ENCODE measurements at places on chromosomes 6 and 20.
A peak's percentile ranks its signal among the peaks of the same experiment; 100 is the strongest.

GRCh38 chr20:32441638-32442037 is 83.5 kb downstream of the ASXL1 start:
- no peak for DNase-seq

DNA sequence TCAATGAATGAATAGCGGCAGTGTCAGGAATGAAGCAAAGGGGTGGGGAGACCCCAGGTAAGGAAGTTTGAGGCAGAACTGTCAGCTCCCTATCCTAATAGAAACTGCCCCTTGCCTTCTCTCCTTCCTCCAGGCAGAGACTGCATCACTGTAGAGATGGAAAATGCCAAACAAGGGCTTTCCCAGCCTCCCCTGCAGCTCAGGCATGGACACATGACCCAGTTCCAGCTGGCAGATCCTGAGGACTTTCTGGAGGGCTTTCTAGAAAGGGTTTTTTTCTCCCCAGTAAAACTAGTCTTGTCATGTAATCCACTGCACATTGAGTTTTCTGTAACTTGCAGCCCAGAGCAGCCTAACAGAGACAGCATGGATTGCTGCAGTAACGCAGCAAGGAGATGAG is 17.9 kb upstream of the PNPLA1 start:
- no peak for DNase-seq

DNA sequence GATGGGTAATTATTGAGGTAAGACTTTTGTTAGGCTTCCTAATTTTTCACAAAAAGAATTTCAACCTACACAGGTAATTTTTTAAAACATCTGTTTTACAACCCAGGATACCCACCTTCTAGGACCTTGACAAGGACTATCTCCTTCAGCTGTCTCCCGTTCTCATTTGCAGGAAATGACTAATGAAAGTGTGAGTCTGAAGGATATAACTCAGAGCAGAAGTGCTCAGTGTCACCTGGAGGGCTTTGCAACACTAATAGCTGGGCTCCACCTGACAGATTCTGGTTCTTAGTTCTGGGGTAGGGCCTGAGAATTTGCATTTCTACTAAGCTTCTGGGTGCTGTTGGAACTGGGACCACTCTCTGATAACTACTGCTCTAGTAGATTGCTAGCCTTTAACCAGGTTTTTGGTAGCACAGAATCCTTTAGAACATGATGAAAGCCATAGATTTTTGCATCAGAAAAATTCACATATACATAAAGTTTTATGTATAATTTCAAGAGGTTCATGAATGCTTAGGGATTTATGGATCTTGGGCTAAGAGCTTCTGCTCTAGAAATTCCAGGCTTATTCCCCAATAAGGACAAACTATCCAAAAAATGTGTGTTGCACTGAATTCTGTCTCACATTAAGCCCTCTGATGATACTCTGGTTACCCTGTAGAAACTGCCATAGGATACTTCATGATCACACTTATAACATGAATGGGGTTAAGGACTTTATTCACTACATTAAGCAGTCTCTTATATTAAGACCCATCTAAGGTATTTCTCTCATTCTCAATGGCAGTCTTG is 30.3 kb downstream of the AK9 start:
- peak; percentile 2 for DNase-seq

GRCh38 chr6:8536122-8536521 is 100.8 kb upstream of the SLC35B3 start:
- no peak for DNase-seq

DNA sequence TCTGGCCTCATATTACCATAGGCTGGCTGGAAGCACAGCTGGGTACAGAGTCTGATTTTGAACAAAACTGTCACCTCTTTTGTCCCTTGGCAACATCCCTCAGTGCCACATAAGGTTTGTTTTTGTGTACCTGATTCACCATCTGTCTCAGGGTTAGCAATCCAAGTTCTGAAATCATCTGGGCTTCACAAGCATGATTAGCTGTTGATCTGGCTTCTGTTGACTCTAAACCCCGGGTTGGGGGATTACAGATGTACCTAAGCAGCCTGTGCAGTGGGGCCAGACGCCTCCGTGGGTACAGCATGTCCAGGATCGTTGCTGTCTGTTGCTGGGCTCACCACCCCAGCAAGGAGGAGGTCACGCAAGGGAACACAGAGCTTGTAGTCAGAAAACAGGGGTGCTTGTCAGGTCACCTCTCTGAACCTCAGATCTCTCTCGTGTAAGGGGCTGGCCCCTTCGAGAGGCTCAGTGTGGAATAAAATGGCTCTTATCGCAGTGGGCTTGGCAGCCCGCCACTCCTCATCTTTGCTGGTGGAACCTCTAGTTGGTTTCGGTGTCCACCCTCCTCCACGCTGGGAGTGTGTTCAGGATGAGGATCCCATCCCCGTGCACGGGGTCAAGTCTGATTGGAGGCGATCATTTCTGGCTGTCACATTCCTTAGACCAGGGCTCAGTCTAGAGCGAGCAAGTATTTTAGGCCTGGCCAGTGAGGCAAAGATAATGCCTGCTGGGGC is 39.2 kb upstream of the ZNF831 start:
- DNase-seq = no peak

GRCh38 chr6:159360306-159360705 is 191.1 kb downstream of the FNDC1 start:
- no peak for DNase-seq

GRCh38 chr6:167111597-167111996 is 11.3 kb upstream of the CCR6 start:
- DNase-seq = no peak

DNA sequence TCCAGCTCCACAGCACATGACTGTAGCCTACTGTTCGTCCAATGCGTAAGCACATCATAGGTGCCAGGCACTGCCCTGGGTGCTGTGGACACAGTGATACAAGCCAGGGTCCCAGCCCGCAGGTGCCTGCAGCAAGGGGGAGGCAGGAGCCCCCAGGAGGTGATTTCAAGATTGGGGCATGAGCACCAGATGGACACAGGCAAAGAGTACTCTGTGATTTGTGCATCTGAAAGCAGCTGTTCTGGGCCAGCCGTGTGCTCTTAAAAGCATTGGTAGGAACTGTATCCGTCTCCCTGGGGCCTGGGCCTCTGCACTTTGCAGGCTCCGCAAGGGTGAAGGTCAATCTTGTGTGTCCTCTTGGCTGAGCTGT is 149.8 kb downstream of the SYCP2 start:
- DNase-seq = no peak

DNA sequence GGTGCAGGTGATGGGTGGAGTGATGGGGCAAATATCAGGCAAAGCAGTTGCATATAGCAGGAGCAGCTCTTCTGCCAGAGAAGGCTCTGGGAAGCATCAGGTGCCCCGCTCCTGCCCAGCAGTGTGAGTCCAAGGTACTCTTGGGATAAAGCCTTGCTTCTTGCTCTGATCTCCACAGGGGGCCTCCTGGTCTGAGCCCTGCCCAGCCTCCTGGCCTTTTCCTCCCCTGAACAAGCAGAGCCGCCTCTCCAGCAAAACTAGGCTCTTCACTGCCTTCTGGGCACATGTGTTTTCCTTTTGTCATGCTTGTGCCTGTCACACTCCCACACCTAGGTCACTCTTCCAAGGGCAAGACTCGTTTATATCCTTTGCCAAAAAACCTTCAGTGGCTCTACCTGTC is 34.3 kb downstream of the SIRPA start:
- DNase-seq = no peak

GRCh38 chr6:37608587-37608986 is 89.1 kb downstream of the MDGA1 start:
- DNase-seq = no peak

DNA sequence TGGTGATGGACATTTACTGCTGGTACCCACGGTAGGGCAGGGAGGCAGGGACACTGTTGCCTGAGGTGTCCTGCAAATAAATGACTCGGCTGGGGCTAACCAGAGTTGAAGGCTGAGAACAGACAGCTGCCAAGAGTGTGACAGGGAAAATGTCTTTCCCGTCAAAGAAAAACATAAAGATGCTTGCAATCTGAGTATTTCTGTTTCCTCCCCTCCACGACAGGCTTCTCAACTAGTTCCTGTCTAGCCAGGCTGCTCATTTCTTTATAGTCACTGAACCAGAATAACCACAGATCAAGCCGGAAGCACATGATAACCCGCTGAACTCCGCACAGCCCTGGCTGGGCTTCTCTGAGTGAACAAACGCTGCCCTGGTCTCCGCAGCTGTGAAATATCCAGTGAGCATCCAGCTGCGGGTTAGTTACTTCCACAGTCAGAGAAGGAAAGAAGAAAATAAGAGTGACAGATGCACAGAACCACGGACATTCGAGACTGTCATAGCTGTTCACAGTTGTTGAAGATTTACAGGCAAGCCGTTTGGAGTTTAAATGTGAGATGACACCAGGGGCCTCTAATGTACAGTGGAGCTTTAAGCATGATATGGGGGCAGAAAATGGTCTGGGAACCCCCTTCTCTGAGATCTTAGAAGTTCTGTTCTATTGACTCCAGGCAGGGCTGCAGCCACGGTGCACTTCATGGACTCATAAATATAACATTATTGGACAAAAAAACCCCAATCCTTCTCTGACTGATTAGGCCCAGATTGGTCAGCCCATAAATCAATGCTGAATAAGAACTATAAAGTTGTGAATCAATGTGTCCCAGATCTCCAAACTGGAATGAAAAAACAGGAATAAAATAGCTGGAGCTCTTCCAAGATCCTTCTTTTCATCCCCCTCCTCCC is 299.9 kb upstream of the SUPT3H start:
- DNase-seq = peak; percentile 56

DNA sequence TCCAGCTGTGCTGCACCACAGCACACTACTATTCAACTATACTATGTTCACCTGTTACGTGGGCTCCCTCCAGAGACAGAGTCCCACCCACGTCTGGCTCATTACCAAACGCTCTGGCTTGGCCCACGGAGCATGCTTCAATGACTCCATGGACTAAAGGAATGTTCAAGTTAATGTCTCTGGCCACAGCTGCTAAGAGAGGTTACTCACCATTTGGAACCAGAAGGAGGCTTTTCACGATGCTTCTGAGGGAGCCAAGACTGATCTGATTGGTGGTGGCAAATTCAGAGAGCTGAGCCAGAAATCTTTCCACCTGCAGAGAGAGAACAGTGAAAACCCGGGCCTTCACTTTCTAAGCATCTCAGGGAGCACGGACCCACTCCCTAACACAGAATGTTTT is 15.6 kb downstream of the COMMD7 start:
- DNase-seq = peak; percentile 90

- DNase-seq = no peak
These were observed 60.6 kb downstream of the SSR1 start for GRCh38 chr6:7252390-7252789.

DNA sequence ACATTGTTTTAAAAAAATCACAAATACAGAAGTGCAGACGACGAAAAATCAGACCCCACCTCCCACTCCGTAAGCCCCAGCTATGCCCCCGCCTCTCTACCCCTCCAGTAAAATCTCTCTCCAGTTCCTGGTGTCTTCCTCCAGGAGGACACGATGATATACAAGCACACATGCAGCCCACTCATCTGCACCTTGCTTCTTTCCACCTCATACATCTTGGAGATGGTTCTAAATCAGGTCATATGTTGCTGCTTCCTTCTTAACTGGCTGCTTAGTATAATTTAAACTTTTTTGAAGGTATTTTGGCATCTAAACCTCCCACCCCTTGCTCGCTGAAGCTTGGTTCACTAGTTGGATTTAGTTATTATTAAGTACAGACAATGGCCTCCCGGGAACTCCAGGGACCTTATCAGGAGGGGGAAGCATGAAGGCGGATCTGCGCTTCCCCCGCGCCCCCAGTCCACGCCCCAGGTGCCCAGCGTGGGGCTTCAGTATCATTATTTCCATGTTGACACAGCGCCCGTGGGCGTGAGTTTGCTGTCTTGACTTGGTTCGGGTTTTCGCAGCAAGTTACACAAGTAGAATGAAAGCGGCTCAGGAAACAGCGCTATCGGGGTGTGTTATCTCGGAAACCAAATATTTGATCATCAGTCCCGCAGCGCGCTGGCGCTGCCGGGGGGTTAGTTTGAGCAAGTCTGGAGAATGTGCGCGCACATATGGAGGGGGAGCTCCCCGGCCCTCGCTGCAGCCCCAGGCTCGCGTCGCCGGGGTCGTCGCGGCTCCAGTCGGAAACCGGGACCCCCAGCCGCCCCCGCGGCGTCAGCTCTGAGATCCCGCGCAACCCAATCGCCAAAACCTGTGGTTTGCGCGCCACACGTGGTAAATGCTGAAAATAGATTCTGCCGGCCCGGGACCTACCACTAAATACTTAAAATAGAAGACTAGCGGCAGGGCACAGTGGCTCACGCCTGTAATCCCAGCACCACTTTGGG is 2.3 kb downstream of the BMP7 start:
- DNase-seq = no peak

DNA sequence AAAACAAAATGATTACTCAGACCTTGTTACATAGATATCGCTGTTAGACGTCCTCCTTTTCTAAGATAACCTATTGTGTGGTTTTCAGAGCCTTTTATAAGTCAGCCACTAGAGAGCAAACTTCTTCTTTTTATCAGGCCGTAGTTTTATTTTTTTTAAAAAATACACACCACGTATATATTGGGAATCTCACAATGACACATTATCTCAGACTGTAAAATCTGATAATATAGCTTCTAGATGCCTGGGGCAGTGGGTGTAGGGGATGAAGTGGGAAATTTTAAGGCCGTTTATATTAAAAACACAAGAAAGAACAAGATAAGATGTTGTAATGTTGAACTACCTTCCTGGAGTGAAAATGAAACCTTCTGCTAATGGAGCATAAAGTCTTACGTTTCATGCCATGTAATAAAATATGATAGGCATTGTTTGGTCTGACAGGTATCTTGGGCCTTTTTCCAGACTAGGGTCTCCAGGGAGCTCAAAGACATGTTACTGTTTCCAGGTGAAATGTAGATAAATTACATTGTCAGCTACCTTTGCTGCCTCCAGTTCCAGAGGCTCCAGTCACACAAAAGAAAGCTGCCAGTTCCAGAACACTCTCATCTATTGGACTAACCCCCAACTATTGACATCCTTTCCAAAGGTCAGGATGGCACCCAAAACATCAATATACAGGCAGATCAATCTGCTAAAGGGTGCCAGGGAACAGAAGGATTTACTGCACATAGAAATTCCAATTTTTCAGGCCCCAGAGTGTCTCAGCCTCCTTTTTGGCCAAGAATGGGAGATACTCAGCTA is 130.2 kb upstream of the AKIRIN2 start:
- peak; percentile 52 for DNase-seq

DNA sequence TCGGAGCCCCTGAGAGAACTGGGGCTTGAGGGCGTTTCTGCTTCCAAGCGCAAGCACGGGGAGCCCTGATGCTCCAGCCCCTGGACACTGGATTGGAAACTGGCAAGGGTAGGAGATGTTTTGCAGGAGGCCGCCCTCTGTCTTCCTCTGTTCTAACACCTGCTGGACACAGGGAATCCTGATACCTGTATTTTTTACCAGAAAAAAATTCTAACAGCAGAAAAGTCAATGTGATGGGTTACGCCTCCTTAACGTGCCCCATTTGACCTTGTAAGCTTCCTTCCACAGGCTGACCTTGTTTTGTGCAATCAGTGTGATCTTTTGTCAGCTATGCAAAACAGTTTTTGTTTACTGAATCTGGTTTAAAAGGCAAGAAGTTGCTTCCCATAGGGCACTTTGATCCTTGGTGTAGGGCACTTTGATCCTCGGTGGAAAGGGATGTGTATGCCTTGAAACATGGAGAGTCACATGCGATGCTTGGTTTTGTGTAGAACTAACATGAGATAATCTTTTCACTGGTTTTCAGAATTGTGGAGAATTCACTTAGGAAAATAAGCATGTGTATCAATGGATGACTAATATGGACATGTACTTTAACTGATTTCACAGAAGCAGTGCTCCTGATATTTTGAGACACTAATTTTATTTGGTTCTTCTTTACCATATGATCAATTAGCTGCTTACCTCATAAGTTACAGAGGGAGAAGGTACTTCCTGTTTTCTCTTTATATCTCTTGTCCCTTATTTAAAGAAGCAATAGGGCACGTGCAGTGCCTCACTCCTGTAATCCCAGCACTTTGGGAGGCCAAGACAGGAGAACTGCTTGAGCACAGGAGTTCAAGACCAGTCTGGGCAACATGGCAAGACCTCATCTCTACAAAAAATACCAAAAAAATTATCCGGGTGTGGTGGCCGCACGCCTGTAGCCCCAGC is 59.9 kb upstream of the MAP3K4 start:
- DNase-seq = no peak

Data from ACHN (cell line).